ENCODE measurements at places on chromosomes 7 and 10.

GRCh38 chr7:17159500-17160037, 138.9 kb upstream of the AHR start:
- DNase-seq = no peak

- DNase-seq = no peak
Observed at GRCh38 chr7:45401851-45402250, 172.3 kb upstream of the ADCY1 start.

- DNase-seq = no peak
Observed at GRCh38 chr7:129163875-129164544, 19.5 kb downstream of the TSPAN33 start.

DNA sequence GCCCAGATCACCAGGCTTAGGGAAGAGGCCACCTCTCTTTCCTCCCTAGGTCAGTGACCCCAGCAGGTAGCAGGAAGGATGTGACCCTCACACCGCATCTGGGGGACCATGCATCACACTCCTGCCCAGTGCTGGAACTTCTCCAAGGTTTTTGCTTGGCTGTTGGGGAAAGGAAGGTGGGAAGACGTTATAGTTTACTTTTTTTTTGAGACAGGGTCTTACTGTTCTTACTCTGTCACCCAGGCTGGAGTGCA, 8.6 kb downstream of the ZCCHC24 start:
- no peak for DNase-seq

DNA sequence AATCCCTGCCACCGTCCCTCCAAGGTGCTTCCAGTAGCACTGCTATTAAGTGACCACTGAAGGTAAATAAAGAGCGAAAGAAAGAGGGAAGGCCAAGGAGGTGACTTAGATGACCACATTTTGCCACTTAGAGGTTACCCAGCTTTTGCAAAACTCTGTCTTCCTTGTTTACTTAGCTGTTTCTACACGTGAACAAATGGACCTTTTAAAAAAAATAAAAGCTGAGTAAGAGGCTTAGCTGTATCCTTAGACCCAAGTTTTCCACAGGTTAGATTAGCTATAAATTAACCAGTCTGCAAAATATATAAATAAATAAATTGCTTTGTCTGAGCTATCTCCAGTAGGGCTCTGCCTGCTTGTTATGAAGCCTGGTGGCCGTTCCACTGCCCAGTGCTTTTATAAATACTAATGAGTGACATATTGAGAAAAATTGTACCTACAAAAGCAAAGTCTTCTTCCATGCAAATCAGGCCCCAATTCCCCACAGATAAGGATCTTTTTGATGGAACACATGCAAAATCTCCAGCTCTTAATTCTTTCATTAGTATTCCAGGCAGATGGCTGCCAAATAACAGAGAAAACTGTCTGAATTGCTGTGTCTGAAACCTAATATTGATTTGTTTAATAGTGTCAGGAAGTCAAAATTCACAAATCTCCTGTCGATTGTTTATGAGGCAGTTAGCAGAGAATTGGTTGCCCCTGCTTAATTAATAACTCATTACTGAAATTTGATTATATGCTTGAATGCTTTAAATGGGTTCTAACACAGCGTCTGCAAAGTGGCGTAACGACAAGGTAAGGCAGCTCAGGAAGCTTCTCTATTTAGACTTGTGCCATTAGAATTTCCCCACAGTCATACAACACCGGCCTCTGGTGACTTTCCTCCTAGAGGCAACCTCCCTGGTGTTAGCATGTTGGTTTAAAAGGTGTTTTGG, 176.7 kb downstream of the EMX2 start:
- no peak for DNase-seq

DNA sequence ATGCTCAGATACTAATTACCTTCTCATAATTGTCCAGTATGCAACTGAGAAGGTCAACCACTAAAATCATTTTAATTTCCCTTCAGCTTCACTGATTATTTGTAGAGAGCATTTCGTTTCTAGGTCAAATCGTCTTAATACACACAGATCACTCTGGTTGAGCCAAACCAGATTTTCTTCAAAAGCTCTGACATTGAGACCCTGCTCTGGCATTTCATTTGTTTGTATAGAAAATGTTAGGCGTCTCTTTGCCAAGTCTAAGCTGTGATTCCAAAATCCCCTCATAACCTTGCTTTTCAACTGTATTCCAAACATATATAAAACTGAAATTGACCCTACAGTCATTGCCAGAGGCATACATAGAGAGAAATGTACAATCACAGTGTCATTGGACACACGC, 520.0 kb downstream of the CNTNAP2 start:
- DNase-seq = no peak

DNA sequence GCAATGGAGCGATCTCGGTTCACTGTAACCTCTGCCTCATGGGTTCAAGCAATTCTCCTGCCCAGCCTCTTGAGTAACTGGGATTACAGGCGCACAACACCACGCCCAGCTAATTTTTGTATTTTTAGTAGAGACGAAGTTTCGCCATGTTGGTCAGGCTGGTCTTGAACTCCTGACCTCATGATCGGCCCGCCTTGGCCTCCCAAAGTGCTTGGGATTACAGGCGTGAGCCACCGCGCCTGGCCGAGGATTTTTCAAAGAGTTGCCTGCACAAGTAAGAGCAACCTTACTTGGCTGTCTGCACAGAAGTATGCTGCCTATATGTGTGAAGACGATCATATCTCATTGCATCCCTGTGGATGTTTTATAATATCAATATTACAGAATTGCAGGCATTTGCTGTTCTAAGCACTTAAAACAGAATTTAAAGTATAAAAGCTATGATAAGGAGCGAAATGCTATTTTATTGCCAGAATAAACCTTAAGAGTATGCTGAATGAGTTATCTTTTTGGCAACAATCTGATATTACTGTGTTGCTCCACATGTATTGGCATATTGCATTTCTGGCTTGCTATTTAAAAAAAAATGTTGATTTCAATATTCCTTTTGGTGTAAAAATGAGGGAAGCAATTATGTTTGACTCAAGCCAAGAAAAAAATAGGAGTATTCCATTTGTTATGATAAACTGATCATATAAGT, 379.4 kb upstream of the SEMA3D start:
- no peak for DNase-seq

GRCh38 chr7:34013421-34013820, 108.1 kb downstream of the BMPER start:
- no peak for DNase-seq

- DNase-seq = no peak
Observed at GRCh38 chr7:149860821-149861727, 12.7 kb upstream of the ATP6V0E2 start.

- DNase-seq = no peak
Observed at GRCh38 chr10:29482591-29483431, 152.0 kb downstream of the SVIL start.

GRCh38 chr7:94351703-94352102, 43.0 kb upstream of the COL1A2 start:
- DNase-seq = no peak

DNA sequence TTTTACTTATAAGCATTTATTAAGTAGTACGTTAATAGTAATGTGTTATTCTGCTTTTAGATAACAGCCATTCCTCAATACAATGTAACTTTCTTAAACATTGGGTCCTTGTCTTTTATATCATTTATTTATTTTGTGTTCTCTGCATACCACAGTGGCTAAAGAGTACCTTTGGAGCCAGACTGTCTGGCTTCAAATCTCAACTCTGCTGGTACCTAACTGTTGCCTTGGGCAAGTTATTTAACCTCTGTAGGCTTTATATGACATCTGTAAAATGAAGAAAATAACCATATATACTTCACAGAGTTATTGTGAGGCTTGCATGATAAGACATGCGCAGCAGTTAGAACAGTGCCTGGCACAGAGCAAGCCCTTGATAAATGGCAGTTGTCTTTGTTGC, 397.6 kb downstream of the MDFIC start:
- DNase-seq = no peak

DNA sequence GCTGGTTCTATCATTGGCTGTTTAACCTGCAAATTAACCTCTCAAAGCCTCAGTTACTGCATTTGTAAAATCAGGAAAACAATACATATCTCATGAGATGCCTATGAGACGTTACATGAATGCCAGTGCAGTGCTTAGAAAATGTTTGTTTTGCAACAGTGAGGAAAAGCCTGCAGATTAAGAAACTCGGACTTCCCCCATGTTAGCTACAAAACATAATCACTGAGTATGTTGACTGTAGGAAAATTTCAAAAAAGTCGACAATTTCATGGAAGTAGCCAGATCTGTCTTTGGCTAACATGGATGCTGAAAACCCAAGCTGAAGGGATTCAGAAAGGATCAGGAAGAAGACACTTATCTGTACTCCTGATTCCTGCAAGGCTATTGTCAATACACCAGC, 121.4 kb downstream of the TRIL start:
- no peak for DNase-seq

- no peak for DNase-seq
Observed at GRCh38 chr7:43849047-43849446, 20.3 kb downstream of the MRPS24 start.

DNA sequence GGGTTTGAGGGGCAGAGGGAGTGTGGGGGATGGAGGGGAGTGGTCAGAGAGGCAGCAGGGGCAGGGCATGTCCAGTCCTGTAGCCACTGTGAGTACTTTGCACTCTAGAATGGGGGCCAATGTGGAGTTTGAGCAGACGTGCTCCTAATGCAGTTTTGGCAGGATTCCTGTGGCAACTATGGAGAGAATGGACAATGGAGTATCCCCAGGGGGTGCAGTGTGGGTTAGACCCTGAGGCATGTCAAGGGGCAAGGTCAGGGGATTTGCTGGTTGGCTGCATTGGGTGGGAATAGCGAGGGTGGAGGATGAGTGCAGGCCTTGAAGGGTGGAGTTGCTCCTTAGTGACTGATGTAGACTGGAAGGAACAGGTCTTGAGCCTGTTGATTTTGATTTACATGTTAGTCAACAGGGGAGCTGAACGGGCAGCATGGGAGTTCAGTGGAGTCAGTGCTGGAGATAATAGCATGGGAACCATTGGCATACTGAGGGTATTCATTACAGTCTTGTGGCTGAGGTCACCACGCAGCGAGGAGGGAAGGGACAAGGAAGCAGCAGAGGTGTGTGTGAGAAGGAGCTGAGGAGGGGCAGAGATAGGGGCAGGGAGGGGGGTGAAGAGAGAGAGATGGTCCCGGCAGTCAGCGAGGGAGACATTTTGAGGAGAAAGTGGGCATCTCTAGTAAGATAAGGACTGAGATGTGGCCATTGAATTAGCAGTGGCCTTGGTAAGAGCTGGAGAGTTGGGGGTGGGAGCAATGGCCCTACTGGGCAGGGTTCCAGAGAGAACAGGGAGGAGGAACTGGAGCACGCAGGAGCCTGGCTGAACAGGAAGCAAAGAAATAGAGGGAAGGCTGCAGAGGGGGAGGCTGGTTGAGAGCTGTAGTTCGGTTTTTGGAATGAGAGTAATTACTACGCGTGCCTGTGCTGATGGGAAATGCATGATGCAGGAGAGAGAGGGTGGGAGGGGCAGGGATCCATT, 112.7 kb downstream of the CCNY start:
- no peak for DNase-seq

DNA sequence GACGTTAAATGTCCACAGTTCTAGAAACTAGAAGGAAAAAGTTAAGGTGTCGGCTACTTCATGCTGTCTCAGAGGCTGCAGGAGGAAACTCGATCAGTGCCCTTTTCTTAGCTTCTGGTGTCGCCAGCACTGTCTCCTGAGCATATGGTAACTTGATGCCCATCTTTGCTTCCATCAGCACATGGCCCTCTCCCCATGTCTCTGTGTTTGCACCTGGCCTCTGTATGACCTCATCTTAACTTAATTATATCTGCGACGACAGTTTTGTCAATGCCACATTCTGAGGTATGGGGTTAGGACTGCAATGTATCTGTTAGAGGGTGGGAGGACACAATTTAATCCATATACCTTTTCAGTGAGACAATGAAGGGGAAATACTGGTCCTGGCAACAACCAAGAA, 449.9 kb downstream of the POM121L12 start:
- no peak for DNase-seq

GRCh38 chr7:131637859-131638258, 81.4 kb upstream of the PODXL start:
- no peak for DNase-seq

GRCh38 chr7:130367088-130367755, 13.1 kb upstream of the CPA1 start:
- DNase-seq = no peak

GRCh38 chr10:33460505-33461294, 126.2 kb upstream of the NRP1 start:
- no peak for DNase-seq

DNA sequence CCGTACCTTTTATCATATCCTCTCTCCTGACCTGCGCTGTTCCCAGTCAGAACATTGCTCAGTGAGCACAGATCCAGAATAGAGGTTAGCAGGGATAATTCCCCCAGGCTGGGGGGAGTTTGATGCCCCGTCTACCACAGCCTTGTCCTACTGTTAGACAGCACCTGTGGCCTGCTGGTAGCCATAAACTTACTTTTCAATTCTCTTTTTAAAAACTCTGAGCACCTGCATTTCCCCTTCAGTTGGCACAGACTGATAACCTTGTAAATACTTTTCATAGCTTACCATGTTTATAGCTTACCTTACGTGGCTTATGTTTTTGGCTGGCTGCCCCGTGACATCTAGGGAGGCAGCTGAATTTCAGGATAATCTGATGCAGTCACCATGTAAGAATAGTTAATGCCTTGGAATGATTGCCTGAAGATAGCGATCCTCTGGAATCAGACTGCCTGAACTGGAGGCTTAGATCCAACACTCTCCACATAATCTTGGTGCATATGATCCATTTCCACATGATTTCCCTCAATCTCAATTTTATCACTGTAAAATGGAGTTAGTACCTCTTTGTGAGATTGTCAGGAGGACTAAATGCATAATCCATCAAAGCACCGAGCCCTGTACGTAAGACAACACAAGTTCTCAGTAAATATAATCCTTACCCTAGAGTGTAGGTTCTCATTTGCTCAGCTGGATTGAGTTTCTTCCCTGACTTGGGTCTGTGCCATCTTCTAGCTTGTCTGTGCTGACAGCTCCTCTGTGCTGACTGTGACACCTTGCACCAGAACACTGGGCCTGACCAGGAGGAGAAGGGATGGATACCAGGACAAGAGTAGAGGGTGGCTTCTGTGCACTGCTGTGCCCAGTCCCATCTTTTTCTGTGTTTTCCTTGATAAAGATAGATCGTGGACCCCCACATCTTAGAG, 111.7 kb upstream of the GJD4 start:
- no peak for DNase-seq

Data from effector CD8-positive, alpha-beta T cell (primary cell).